ENCODE measurements at places on chromosomes 5 and 9. TPM values are rescaled to one million over a fixed set of nuclear protein-coding genes. Genes with fewer than 3 reads are reported as not detected.

ADAMTS16 gene
- not detected for polyA plus RNA-seq

PDCD1LG2 gene
- 0.41 TPM for polyA plus RNA-seq

F2R gene
- 0.22 TPM for polyA plus RNA-seq

BTNL3 gene
- polyA plus RNA-seq: not detected

SLCO6A1 gene
- not detected for polyA plus RNA-seq

LOX gene
- not detected for polyA plus RNA-seq

GRCh38 chr9:119289740-119290433, 79.3 kb downstream of the BRINP1 start:
- peak; percentile 29 for DNase-seq

DNA sequence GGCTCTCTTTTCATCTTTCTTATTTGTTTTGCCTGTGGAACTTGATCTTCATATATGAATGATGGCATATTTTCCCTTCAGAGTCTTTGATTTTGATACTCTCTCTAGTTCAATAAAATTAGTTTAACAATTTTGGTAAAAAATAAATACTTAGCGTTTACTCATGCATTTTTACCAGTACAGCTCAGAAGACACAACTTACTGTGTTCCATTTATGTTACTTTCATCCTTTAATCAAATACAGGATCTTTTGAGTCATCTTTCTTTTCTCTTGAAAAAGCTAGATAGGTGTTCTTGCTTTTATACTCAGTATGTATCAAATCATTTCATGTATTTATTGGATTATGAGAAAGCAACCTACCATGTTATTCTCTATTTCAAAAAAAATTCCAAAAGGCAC, 47.1 kb upstream of the RICTOR start:
- no peak for DNase-seq

DNA sequence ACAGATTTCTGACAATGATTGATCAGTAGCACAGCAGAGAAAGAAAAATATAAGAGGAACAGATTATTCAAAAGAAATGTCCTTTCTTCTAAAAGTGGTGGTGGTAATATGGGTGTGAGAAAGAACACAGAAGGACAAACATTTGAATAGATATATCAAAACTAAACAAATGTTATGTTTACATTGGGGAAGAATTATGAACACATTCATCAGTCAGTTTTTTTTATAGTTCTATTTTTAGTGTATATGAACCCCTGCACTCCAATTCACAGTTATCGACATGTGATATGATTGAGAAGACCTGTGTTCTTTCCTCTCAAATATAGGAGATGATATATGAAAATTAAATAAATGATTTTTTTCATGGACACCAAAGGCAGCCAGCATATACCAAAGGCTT, 128.6 kb downstream of the NNT start:
- no peak for DNase-seq

- no peak for DNase-seq
Measured at GRCh38 chr5:135255461-135256178, 143.4 kb downstream of the MACROH2A1 start.

DNA sequence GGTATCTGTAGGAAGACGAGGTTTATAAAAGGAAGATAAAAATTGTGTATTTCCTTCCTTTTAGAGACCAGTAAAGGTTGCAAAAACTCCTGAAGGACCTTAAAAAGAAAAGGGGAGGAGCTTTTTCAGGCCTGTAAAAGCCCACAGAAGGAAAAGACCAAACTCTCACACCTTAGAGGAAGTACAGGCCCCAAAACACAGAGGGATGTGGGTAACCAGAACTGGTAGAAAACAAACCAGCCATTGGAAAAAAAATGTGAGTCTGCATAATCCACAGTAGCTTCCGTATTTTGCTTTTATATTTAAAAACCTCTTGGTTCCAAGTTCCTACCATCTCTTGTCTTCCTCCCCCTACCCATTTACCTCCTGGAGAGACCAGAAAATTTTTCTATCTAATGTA, 8.5 kb downstream of the GIN1 start:
- peak; percentile 4 for DNase-seq

DNA sequence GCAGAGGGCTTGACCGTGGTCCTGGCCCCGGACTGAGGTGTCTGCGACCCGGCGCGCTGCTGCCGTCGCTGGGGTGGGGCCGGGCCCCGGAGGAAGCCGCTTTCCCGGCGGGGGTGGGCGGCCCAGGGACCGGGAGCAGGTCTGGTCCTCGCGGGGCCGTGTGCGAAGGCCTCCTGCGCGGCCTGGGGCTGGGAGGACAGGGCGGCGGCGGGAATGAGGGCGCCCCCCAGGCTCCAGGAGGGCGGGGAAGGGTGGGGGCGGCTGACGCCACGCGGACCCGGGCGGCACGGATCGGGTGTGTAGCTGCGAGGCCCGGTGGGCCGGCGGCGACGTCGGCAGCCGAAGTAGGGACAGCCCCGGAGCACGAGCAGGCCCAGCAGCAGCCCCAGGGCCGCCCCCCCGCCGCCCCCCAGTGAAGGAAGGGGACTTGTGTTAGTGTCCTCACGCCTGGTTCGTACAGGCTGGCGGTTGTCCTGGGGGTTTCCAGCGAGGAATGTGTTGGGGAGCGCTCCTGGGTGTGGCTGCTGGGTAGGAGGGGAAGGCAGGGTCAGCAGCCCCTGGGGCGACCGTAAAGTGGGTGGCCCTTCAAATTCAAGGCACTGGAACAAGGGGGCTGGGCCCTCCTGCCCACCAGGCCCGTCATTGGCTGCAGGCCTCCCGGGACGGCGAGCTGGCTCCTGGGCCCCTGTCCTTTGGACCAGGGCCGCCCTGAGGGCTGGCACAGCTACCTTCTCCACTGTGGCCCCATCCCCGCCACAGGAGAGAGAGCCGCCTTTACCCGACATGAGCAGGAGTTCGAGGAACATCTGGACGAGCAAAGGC, 597 bp upstream of the TMEM250 start:
- DNase-seq: peak; percentile 59

DNA sequence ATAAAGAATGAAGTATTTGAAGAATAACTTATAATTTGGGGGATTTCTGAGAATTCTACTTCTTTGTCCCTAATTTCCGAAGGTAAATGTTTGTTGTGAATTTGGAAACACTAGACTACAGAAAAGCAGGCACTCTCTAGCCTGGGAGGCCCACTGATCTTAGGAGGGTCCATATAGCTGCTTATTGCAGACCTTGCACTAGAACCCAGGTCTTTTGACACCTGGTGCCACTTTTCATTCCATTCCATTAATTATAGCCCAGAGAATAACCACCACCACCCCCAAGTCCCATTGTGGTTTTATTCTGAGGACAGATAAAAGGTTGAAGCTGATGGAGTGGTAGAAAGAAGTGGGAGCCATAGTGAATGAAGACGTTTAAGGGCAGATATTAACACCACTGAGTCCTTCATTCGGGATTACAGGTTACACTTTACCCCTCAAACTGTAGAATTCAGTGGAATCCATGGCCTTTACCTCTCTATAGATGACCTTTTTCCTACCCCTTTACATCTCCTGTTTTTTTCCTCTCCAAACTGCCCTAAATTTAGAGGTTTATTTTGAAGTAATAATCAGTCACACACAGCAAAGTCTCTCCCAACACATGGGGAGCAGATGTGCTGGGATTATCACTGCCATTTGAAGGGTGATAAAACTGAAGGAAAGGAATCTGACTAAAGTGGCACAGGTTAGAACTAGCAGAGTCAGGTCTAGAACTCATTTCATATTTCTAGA, 12.0 kb upstream of the PSMD5 start:
- no peak for DNase-seq

DNA sequence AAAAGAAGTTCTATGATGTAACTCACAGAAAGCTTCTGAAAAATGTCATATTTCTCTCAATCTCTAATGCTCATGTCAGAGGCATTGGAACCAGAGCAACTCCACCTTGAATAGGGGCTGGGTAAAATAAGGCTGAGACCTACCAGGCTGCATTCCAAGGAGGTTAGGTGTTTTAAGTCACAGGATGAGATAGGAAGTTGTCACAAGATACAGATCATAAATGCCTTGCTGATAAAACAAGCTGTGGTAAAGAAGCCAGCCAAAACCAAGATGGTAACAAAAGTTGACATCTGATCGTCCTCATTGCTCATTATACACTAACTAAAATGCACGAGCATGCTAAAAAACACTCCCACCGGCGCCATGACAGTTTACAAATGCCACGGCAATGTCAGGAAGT, 411.1 kb upstream of the GRIA1 start:
- DNase-seq: no peak

DNA sequence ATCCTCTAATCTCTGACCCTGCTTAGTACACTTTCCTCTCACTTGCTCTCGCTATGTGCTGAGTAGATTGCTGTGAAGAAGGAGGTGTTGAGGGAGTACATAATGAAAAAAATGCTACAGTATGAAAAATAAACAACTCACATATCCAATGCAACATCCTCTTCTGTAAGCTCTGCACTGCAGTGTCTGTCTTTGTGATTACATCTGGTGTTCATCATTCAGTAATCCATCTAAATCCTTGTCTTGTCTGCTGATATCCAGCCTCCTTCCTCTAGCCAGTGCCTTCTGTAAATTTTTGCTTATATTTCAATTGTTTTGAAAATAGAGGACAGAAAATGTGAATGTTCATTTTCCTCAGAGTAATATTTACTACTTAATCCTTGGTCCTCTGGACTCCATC, 57.4 kb upstream of the CDH12 start:
- no peak for DNase-seq

DNA sequence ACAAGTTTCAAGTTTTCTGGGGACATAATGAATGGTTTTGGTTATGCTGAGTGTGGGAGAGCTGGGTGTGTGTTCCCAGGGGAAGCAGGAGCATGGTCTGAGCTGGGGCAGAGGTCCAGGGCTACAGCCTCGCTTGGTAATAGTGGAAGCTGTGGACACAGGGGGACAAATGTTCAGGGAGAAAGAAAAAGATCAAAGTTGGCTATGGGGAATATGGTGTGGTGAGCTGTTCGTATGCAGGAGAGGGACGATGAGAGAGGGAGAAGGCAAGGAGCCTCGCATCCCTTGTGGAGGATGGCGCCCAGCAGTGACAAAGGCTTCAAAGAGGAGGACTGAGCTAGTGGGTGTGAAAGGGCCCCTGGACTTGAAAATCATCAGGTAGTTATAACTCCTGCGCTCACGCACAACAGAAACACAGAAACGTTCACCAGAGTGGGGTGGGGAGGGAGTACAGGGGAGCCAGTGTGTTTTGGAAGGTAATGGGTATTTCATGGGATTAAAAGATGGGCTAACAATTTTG, 77.2 kb downstream of the TENT4A start:
- no peak for DNase-seq

DNA sequence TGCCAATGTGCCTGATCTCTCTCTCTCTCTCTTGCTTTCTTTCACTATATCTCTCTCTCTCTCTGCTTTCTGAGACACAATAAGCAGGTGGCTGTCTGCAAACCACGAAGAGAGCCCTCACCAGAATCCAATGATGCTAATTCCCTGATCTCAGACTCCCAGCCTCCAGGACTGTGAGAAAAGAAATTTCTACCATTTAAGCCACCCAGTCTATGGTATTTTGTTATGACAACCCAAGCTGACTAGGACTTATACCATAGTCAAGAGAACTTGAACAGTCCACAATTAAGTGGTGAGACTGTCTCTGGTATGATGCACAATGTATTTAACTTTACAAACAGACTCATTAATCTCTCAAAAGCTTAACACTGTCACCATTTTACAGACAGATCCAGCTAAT, 67.0 kb downstream of the NFIB start:
- DNase-seq: no peak

GRCh38 chr5:38045446-38045845, 205.6 kb upstream of the GDNF start:
- DNase-seq: no peak

DNA sequence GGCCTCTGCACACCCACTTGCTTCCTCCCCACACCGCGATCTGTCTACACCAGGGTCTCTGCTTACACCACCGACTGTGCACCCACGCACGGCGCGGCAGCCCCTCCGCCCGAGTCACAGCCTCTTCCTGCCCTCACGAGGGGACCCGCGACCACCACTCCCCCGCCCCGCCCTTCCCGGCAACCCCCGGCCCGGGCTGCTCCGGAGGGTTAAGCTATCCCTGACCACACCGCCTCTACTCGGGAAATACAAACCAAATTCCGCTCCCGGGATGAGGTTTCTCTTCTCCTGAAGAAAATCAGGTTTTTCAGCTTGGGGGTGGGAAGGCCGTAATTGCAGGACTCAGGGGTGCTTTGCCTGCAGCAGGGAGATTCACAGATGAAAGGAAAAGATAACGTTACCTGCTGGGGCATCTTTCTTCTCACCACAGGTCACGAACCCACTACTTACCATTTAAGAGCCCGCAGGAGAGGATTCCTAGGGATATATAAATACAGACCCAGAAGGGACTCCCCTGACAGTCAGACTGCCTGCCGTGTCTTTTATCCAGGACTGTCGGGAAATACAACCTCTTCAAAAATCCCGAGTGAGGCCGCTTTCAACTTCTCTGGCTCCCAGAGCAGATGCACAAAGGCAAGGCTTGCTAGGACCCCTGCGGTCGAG, 63.5 kb downstream of the ROR2 start:
- no peak for DNase-seq

DNA sequence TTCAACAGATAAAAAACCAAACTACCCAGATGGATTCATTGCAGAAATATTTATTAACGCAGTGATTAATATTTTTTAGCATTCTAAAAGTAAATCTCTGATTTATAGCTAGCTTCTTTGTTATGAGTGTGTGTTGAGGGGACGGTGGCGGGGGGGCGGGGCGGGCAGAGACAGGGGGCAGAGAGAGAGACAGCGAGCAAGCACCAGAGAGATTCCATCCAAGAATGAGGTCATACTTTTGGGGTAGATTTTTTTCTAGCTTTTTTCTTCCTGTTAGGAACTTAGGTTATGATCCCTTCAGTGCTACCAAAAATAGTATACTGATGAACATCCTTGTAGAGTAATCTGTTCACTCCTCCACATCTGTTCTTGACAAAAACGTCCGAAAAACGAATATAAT, 500 bp upstream of the ZNF883 start:
- DNase-seq: no peak

DNA sequence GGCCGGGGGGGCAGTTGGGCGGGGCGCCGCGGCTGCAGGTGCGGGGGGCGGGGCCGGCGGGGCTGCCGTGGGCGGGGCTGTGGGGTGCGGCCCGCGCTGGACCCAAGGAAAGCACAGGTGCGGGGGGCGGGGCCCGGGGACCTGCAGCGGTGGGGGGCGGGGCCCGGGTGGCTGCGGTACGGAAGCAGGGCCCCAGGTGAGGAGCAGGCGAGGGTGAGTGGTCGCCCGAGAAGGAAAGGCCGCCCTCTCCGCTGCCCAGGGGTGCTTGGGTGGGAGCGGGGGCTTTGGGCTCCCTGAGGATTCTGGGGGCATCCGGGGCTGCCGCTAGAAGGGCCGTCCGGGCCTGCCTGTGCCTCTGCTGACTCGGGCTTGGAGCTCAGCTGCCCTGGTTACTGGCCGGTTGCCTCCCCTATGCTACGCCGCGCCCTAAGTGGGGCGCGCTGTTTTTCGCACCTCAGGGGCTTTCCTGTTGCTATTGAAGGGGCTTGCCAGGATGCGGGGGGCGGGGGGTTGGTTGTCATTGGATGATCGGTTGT, 767 bp downstream of the RALGPS1 start:
- DNase-seq: no peak
